ENCODE measurements at places on chromosomes 1 and 21. TPM values are rescaled to one million over a fixed set of nuclear protein-coding genes. Genes with fewer than 3 reads are reported as not detected.

FNDC5 gene
- not detected for total RNA-seq

TSACC gene
- not detected for total RNA-seq

OR2G6 gene
- total RNA-seq, result not detected

C21orf58 gene
- 25.2 TPM for total RNA-seq

GJC2 gene
- total RNA-seq, result 3.4 TPM

TRIM46 gene
- 5.8 TPM for total RNA-seq

TRIM17 gene
- 2.7 TPM for total RNA-seq

All from activated CD8-positive, alpha-beta T cell treated with anti-CD3 and anti-CD28 coated beads for 36 hours (primary cell).